ENCODE measurements at places on chromosomes 16 and 17.

DNA sequence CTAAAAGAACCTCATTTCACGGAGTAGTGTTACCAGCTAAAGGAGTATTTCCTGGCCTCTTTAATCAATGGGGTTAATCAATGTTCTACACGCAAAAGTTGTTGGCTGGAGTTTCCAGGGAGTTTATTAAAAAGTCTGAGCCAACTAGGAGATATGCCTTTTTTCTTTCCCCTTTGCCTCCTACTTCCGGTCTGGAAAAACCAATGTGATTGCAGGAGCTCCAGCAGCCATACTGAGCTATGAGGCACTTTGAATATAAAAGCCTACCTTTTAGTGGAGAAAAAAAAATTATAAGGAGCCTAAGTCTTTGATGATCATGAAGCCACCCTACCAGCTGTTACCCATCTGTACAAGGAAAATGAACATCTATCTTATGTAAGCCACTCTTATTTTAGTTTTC, 17.9 kb upstream of the ERCC4 start:
- DNase-seq, result no peak

DNA sequence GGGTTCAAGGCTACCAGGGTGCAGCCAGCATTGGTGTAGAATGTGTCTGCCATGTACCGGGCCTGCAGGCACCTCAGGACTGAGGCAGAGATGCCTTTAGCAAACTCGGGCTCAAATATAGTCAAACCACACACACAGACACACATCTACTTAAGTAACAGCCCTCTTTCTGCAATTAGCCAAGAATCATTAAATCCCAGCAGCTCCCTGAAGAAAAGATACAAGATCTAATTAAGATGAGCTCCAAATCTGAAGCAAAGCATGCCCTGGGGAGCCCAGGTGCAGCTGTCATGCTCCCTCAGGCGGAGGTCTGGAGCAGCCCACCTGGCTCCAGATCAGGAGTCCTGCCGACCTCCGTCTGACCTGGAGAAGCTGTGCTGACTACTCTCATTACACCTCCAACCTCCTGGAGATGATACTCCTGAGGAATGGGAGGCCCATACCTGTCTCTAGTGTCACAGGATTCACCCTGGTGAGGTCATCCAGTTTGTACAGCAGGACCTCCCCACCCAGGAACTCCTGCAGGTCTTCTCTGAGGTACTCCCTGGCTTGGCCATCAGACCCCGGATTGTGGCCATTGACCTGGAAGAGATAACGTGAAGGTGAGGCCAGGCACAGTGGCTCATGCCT, 6.9 kb downstream of the MYO19 start:
- DNase-seq, result no peak

- DNase-seq, result no peak
Observed at GRCh38 chr16:57801098-57801808, 1.0 kb downstream of the KIFC3 start.

- no peak for DNase-seq
Observed at GRCh38 chr17:31251105-31251969, 45.7 kb downstream of the OMG start.

- no peak for DNase-seq
Observed at GRCh38 chr17:28575126-28575795, 1.4 kb downstream of the ALDOC start.

GRCh38 chr16:8869212-8869987, 594 bp upstream of the CARHSP1 start:
- no peak for DNase-seq

GRCh38 chr17:40433551-40434415, 9.5 kb upstream of the IGFBP4 start:
- DNase-seq, result peak; percentile 18

- no peak for DNase-seq
Observed at GRCh38 chr17:11391134-11391533, 150.1 kb downstream of the SHISA6 start.

- no peak for DNase-seq
Observed at GRCh38 chr16:66014221-66014620, 352.3 kb upstream of the CDH5 start.

- no peak for DNase-seq
Observed at GRCh38 chr16:86033016-86033474, 134.1 kb downstream of the IRF8 start.

DNA sequence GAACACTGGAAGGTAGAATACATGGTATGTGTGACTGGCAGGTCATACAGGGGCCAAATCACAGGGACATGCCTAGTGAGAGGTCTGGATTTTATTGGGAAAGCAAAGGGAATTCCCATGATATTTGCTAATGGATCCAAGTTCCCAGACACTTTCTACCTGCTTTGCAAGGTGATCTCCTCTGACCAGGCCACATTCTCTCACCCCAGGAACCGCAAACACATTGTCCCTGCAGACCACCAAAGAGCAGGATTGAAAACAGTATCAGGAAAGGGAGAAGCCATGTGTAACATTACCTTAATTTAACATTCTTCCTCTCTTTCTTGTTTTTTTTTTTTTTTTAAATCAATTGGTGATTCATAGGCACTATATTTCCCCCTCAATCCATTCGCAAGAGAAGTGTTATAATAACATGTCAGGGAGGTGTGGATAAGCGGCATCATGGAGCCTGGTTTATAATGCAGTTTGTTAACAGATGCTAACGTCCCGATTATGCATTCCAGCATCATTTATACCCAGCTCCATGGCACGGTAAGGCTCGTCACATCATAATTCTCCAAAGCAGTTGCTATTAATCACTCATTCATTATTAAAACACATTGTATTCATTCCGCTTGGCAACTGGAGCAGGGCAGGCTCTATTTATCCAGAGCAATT, 155.1 kb upstream of the CCL2 start:
- no peak for DNase-seq

GRCh38 chr17:65785109-65785508, 223.7 kb upstream of the AXIN2 start:
- DNase-seq, result no peak

DNA sequence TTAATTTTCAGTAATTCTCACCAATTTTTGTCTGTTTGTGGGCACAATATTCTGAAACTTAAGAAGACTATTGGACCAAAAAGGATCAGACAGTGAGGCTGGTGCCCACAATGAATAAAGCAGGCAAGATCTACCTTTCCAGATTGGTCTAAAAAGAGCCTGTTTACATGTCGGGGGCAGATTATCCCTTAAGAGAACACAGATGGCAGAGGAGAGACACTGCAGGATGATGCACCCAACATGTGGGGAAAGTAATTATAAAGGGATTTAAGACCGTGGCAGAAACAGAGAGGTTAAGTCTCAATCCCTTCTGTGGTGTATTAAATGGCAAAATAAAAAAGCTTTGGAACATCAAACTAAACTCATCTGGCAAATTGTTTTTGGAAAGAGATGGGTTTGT, 331.8 kb upstream of the CDH11 start:
- no peak for DNase-seq

GRCh38 chr17:74249590-74250270, 24.3 kb upstream of the DNAI2 start:
- no peak for DNase-seq

DNA sequence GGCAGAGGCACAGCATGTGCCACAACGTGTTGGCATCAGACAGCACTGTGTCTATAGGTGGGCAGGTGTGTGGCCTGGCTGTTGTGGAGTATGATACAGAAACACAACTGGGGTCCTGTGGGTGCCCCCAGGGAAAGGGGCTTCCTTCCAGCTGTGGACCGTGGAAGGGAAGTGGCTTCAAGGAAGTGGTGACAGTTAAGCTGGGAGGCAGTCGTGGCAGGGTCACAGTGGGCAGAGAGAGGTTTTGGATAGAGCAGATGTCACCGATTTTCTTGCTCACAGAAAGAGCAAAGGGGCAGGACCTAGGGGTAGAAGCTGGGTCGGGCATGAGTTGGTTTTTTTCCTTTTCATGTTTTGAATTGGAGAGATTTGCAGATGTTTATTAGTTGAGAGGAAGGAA, 11.2 kb upstream of the ORAI3 start:
- DNase-seq, result no peak

DNA sequence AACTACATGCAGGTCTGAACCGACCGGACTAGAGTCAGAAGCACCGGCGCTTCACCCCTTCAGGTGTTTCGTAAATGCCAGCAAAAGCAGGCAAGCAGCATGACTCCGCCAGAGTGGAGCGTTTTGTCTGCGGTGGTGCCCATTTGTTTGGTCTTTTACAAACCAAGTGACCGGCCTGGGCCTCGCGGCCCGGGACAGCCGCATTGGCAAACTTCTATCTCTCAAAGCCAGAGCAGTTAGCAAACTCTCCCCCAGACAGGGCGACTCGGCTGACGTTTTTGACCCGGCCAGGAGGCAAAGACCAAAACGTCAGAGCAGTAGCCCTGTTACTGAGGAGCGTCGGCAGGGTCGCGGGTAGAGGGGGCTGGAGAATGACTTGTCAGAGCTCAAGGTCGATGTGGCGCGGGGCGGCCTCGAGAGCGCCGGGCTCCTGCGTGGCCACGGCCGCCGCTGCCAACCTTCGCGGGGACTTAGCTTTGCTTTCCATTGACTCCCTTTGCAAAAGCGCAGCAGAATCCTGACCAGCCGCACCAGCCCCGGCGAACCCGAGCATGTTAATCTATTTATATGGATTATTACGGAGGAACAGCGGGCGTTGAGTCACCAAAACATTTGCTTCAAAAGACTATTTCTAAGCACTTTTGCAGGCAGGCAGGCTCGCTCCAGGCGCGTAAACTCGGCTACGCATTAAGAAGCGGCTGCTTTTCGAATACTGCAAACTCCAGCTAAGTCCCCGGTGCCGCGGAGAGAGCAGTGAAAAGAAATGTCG, 763 bp upstream of the SOX9 start:
- no peak for DNase-seq

- DNase-seq, result no peak
Observed at GRCh38 chr16:75458029-75458428, 6.5 kb downstream of the TMEM170A start.

DNA sequence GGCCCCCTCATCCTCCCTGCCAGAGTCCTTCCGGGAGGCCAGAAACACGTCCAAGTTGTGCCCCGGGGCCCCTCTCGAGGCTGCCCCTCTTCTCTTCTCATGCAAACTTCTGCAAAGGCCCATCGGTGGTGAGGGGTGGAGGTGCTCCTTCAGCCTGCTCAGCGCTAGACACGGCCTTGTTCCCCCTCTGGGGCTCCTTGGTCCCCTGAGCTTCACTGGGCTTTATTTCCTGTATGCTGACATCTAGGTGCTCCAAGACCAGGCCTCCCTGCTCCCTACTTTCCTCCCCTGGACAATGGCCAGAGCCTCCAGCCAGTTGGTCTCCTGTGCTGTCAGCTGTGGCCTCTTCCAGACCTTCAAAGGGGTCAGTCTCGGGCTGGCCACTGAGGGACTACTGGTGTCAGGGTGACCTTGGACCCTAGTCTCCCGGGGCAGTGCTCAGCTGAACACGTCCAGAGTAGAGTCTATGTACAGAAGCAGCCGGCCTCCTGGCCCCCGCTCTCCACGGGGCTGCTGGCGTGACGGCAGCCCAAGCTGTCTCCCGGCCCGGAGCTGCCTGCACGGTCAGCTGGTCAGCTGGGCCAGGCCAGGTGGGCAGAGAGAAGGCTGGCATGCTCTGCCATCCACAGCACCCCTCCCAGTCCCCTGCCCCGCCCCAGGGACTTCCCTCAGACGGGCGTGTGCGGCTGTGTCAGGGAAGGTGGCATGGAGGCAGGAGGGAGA, 1.7 kb upstream of the PRR35 start:
- no peak for DNase-seq

GRCh38 chr17:57459286-57459915, 203.1 kb downstream of the MSI2 start:
- DNase-seq, result peak; percentile 64

DNA sequence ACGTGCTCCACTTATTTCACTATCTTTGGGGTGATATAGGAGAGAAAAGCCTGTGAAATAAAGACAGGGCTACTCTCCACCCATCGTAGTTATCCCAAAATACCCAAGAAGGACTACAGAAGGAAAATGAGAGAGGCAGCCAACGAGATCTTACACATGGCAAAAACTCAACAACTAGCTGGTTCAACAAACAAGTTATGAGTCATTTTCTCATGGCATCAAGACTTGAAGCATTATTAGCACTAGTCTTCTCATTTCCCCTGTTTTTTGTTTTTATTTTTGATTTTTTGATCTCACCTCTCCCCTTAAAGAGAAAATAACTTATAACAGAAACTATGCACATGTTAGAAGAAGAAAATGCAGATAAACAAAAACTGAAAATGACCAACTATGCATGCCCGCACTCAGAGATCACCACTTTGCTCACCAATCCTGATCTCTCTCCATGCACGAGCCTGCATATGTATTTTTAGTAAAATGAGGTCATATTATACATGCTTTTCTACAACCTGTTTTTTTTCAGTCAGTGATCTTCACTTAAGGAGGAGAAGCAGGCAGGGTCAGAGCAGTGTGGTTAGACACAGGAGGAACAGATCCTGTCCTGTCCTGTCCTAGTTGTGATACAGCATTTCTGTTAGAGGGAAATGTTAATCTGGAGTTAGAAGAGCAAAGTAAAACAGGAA, 22.8 kb downstream of the FAM117A start:
- DNase-seq, result peak; percentile 46

DNA sequence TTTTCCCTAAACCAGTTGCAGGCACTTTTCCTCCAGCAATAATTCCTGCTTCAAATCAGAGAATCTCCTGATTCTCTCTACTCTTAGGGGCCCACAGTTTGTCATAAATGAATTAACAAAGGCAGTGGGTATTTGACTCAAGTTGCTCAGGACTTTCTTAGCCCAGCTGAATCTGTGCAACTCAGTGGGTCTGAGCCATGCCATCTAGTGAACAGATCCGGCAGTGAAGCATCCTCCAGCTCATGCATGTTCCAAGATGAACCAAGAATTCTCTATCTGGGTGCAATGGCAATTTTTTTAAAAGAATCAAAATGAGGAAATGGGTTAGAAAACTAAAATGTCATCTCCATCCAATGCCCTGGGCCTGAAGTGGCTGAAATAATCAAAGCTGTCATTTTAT, 575.2 kb upstream of the CDH11 start:
- no peak for DNase-seq

- DNase-seq, result no peak
Observed at GRCh38 chr17:5638596-5638995, 54.3 kb upstream of the NLRP1 start.

- no peak for DNase-seq
Observed at GRCh38 chr16:13047276-13047675, 145.9 kb downstream of the SHISA9 start.

- DNase-seq, result peak; percentile 34
Observed at GRCh38 chr16:19517424-19518089, 4.3 kb downstream of the GDE1 start.

DNA sequence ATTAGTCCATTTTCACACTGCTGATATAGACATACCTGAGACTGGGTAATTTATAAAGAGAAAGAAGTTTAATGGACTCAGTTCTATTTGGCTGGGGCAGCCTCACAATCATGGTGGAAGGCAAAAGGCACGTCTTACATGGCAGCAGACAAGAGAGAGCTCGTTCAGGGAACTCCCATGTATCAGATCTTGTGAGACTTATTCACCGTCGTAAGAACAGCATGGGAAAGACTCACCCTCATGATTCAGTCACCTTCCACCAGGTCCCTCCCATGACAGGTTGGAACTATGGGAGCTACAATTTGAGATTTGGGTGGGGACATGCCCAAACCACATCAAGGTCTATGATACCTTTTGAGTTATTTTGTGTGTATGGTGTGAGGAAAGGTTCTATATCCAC, 66.9 kb downstream of the METRNL start:
- no peak for DNase-seq

- peak; percentile 50 for DNase-seq
Observed at GRCh38 chr16:53159781-53160436, 105.1 kb downstream of the CHD9 start.

Data from inflammatory macrophage treated with lipopolysaccharide for 4 hours (primary cell).